Activated T-helper 1 cell treated with anti-CD3 and anti-CD28 coated beads, Interleukin-2, amount 50 U/mL, for 16 hours (primary cell): ENCODE measurements at places on chromosomes 16 and 17.

- no peak for DNase-seq
These were observed 22.5 kb downstream of the PRKAR1A start for GRCh38 chr17:68534695-68535088.

GRCh38 chr17:6460531-6461161 lies 16.4 kb downstream of the PIMREG start:
- no peak for DNase-seq

DNA sequence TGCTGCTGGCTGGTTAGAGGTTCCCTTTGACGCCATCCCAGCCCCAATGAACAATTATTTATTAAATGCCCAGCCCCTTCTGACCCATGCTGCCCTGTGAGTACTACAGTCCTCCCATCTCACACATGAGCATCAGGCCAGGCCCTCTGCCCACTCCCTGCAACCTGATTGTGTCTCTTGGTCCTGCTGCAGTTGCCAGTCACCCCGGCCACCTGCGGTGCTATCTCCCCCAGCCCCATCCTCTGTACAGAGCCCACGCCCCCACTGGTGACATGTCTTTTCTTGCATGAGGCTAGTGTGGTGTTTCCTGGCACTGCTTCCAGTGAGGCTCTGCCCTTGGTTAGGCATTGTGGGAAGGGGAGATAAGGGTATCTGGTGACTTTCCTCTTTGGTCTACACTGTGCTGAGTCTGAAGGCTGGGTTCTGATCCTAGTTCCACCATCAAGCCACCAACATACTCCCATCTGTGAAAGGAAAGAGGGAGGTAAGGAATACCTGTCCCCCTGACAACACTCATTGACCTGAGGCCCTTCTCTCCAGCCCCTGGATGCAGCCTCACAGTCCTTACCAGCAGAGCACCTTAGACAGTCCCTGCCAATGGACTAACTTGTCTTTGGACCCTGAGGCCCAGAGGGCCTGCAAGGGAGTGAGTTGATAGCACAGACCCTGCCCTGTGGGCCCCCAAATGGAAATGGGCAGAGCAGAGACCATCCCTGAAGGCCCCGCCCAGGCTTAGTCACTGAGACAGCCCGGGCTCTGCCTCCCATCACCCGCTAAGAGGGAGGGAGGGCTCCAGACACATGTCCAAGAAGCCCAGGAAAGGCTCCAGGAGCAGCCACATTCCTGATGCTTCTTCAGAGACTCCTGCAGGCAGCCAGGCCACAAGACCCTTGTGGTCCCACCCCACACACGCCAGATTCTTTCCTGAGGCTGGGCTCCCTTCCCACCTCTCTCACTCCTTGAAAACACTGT lies 11.3 kb downstream of the CX3CL1 start:
- no peak for DNase-seq

GRCh38 chr16:73058221-73058615 lies 10.3 kb upstream of the ZFHX3 start:
- DNase-seq: no peak

GRCh38 chr16:17435318-17435717 lies 35.4 kb downstream of the XYLT1 start:
- DNase-seq: no peak
